ENCODE measurements at places on chromosomes 6 and 20. TPM values are rescaled to one million over a fixed set of nuclear protein-coding genes. Genes with fewer than 3 reads are reported as not detected.

The ASIP gene
- not detected for total RNA-seq

The OPRM1 gene
- not detected for total RNA-seq

The OLIG3 gene
- total RNA-seq: not detected

The FUT9 gene
- total RNA-seq: under 0.01 TPM

The SIRPD gene
- total RNA-seq: not detected

The SDHAF4 gene
- 7.5 TPM for total RNA-seq

The SAPCD1 gene
- 3.2 TPM for total RNA-seq

The RHAG gene
- not detected for total RNA-seq

The ABHD12 gene
- 21.2 TPM for total RNA-seq

The KIF25 gene
- not detected for total RNA-seq

The IRAK1BP1 gene
- 6.5 TPM for total RNA-seq

The SLC17A3 gene
- total RNA-seq: not detected

The PTCHD4 gene
- 1.2 TPM for total RNA-seq

The INSM1 gene
- not detected for total RNA-seq

The NRN1 gene
- 0.17 TPM for total RNA-seq

The CTSA gene
- 68.8 TPM for total RNA-seq

The SHLD1 gene
- total RNA-seq: 1.0 TPM

The DEFB115 gene
- not detected for total RNA-seq

The SYNGAP1 gene
- total RNA-seq: 13.5 TPM

The PXT1 gene
- total RNA-seq: not detected

The TNNC2 gene
- total RNA-seq: not detected

The GSTA3 gene
- total RNA-seq: not detected

The ULBP1 gene
- total RNA-seq: 13.0 TPM

The FKBP1C gene
- total RNA-seq: 2.1 TPM

The ISM1 gene
- 0.33 TPM for total RNA-seq

The NEU1 gene
- total RNA-seq: 42.5 TPM

The TBCC gene
- total RNA-seq: 27.8 TPM

The HDGFL1 gene
- not detected for total RNA-seq

The RIN2 gene
- total RNA-seq: 27.2 TPM

The TTBK1 gene
- total RNA-seq: not detected

The MMP24 gene
- 0.12 TPM for total RNA-seq

The PM20D2 gene
- total RNA-seq: 8.4 TPM

The RRAGD gene
- 8.0 TPM for total RNA-seq

The MYBL2 gene
- total RNA-seq: 33.5 TPM

The RBM38 gene
- 11.4 TPM for total RNA-seq

The SIGLEC1 gene
- total RNA-seq: not detected

The SAYSD1 gene
- 8.6 TPM for total RNA-seq

The RCAN2 gene
- 2.7 TPM for total RNA-seq

The HBS1L gene
- 98.2 TPM for total RNA-seq

The HLA-DRB1 gene
- 0.24 TPM for total RNA-seq

The CST2 gene
- total RNA-seq: not detected
